ENCODE measurements at places on chromosomes 4 and X. TPM values are rescaled to one million over a fixed set of nuclear protein-coding genes. Genes with fewer than 3 reads are reported as not detected.

Gene TCEANC
- total RNA-seq = 2.7 TPM

Gene STOX2
- total RNA-seq = 1.1 TPM

Gene NHSL2
- total RNA-seq = 2.4 TPM

Gene CPLX1
- not detected for total RNA-seq

Gene DMRTC1
- total RNA-seq = not detected

Gene CXCL8
- 23.3 TPM for total RNA-seq

Gene PASD1
- total RNA-seq = not detected

Gene SOX3
- total RNA-seq = not detected

Gene SMARCA1
- 70.9 TPM for total RNA-seq

Gene CD99L2
- 85.5 TPM for total RNA-seq

Gene HERC5
- 1.8 TPM for total RNA-seq

Gene RNF150
- total RNA-seq = 3.3 TPM

Gene KLHL13
- total RNA-seq = 10.6 TPM

Gene GAGE12J
- not detected for total RNA-seq

Gene DCAF8L2
- not detected for total RNA-seq

Gene CENPVL3
- not detected for total RNA-seq

Gene MMRN1
- 1.4 TPM for total RNA-seq

Gene MAOB
- 4.2 TPM for total RNA-seq

Gene ZXDB
- 13.9 TPM for total RNA-seq

Gene RBMXL3
- total RNA-seq = not detected

Gene MPC1L
- not detected for total RNA-seq

Gene ETDA
- not detected for total RNA-seq

Gene WDR17
- 0.76 TPM for total RNA-seq

Gene TMEM150C
- 0.53 TPM for total RNA-seq

Gene RPS6KA3
- 39.6 TPM for total RNA-seq

Gene NPY5R
- 0.10 TPM for total RNA-seq

Gene CSAG1
- total RNA-seq = not detected

Gene SSX4B
- total RNA-seq = not detected

Gene HSPA4L
- total RNA-seq = 17.0 TPM

Gene MAGEA2B
- total RNA-seq = not detected

Gene PNMA6F
- not detected for total RNA-seq

Gene KIF4A
- 2.2 TPM for total RNA-seq

Gene ARHGAP36
- not detected for total RNA-seq

Gene OCIAD2
- total RNA-seq = 44.8 TPM

Measured in smooth muscle cell of the pulmonary artery (primary cell).